ENCODE measurements at places on chromosomes 6 and 20. TPM values are rescaled to one million over a fixed set of nuclear protein-coding genes. Genes with fewer than 3 reads are reported as not detected.

DNA sequence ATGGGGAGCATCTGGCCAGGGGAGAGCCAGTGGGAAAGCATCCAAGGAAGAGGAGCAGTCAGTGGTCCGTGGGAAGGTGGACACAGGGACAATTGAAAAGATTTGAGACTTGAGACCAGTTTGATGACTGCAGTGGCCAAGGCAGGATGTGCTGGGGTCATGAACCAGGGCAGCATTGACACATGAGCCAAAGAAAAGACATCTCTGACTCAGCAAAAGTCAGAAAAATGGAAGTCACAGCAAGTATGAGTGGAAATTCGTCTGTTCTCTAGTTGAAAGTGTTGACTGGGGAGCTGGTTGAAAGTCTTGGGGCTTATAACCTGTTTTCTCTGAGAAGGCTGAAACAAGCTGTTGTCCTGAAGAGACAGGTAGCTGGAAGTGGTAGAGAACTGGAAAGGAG is 31.3 kb downstream of the RAB22A start:
- no peak for DNase-seq

PRL gene
- not detected for total RNA-seq

COL21A1 gene
- total RNA-seq, result 0.06 TPM

PPP2R5D gene
- total RNA-seq, result 63.0 TPM

RGS17 gene
- 8.7 TPM for total RNA-seq
